Dorsolateral prefrontal cortex (tissue), 122 donors: ENCODE measurements at places on chromosomes 1 and 21.
A peak's percentile ranks its signal among the peaks of the same experiment; 100 is the strongest.

DNA sequence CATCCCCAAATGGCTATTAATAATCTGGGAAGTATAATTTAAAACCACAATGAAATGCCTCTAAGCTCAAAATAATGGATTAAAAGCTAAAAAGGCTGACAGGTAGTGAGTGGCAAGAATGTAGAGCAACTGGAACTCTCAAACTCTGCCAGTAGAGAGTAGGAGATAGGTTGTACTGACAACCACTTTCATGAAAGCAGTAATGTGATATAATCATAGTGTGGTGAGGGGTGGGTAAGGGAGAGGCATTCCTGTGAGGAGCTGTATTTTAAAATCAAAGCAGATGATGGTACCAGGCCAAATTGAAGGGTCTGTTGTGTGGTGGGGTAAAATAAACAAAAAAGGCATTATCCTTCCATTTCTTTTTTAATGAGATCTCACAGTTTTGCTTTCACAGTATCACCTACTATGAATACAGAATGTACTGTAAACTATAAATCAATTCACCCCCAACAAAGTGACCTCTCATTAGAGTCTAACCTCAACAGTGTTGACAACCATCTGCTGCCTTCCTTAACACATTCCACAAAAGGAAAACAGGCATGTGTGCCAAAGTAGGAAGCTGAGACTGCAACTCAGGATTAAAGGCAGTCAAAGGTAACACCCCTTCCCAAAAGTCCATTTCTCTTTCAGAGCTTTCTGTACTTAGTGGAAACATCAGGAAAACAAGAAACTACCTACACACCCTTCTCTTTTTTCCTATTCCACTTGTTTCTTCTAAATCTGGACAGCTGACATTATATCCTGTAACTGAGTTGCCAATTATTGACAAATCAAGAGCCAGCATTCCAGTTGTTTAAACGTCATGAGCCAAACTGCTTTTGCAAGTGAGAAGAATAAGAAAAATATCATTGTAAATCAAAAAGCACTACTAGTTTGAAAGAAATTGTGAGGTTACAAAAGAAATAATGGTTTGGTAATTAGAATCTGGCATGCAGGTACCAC, 130.8 kb downstream of the FAF1 start:
- DNase-seq: no peak

- no peak for DNase-seq
These were observed 321.2 kb downstream of the HLX start for GRCh38 chr1:221200464-221200863.

DNA sequence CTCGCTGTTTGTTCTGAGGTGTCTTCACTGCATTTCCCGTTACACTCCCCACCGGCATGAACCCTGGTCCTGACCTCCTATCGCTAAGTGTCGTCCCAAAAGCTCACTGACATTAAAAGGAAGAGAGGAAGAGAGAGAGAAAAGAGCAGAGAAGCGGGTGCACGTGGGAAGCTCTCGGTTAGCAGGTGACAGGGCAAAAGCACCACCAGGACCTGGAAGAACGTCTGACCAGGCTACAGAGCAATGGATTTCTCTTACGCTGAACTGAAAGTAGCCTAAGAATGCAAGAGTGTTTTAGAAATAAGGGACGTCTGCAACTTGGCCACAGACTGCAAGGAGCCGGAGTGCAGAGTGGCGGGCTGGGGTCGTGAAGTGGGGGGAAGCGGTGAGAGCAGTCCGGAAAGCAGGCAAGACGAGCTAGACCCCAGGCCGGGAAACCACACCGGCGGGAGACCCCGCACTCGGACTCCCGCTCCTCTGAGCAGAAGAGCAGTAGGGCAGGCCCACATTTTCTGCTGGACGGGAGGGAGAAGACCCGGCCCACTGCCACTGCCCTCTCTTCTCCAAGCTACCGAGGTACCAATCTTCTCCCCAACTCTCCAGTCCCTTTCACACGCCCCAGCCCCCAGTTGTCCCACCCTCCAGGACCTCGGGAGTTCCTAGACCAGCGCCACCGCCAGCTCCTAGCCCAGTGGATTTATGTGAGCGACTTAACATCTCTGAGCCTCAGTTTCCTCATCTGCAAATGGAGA, 8.3 kb upstream of the MPZL1 start:
- peak; percentile 19 for DNase-seq

DNA sequence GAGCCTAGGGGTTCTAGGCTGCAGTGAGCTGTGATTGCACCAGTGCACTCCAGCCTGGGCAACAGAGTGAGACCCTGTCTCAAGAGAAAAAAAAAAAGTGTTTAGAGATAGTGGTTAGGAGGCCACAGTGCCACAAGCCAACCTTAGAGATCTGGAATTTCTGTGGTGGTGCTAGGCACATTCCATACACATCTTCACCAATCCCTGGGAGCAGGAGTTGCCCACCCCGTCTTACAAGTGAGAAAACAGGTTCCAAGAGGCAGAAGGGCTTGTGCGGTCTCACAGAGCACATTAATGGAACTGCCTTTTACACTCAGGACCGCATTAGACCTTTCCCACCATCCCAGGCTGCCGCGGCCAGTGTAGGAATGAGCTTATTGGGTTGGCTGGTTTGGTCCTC, 93.2 kb downstream of the EPHB2 start:
- no peak for DNase-seq

GRCh38 chr21:33825915-33826314, 89.7 kb downstream of the ATP5PO start:
- no peak for DNase-seq

GRCh38 chr1:170727963-170728362, 64.0 kb downstream of the PRRX1 start:
- DNase-seq: no peak

GRCh38 chr21:43029785-43030184, 45.9 kb downstream of the CBS start:
- DNase-seq: no peak
